ENCODE measurements at places on chromosomes 2 and 18.

DNA sequence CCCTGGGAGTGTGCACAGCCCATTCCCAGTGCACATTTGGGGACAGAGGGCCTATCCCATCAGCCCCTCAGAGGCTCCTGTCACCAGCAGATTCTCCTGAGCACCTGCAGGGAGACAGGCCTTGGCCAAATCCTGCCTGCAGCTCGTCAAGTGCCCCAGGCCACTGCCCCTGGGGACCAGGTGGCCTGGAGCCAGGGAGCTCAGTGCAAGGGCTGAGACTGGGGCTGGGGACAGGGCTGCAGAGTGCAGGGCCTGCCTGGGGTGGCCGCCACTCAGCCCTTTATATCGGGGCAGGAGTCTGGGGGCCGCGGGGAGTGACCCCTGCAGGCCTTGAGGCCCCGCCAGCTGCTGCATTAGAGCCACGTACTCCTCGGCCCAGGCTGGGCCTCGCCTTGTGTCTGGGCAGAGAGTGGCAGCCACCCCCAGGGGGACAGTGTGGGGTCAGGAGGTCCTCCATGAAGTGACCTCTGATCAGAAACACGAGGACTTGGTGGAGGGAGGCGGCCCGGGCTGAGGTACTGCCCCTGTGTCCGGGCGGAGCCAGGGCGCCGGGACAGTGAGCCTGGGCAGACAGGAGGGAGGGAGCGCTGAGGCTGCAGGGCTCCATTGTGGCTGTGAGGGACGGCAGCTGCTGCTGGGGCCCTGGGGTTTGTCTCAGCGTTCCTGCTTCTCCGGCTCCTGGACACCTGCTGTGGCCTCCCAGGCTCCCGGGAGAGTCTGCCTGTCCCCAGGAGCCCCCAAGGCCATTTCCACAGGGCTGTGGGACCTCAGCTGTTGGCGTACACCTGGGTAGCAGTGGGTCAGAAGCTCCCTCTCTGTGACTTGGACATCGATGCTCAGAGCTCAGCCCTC, 24.2 kb downstream of the GPC1 start:
- DNase-seq = no peak

- DNase-seq = no peak
Observed at GRCh38 chr2:64391424-64391823, 62.5 kb upstream of the LGALSL start.

DNA sequence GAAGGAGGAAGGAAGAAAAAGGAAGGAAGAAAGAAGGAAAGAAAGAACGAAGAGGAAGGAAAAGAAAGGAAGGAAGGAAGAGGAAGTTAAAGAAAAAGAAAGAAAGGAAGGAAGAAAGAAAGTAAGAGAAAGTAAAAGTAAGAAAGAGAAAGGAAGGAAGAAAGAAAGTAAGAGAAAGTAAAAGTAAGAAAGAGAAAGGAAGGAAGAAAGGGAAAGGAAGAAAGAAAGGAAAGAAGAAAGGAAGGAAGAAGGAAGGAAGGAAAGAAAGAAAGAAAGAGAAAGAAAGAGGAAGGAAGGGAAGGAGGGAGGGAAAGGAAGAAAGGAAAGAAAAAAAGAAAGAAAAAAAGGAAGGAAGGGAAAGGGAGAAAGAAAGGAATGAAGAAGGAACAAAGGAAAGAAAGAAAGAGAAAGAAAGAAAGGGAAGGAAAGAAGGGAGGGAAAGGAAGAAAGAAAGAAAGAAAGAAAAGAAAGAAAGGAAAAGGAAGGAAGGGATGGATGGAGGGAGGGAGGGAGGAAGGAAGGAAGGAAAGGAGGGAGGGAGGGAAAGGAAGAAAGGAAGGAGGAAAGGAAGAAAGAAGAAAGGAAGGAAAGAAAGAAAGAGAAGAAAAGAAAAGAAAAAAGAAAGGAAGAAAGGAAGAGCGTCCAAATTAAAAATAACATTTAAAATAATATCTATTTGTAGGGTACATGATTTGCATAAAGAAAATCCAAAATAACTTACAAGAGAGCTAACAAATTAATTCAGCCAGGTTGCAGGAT, 827.9 kb downstream of the TSN start:
- DNase-seq = no peak

DNA sequence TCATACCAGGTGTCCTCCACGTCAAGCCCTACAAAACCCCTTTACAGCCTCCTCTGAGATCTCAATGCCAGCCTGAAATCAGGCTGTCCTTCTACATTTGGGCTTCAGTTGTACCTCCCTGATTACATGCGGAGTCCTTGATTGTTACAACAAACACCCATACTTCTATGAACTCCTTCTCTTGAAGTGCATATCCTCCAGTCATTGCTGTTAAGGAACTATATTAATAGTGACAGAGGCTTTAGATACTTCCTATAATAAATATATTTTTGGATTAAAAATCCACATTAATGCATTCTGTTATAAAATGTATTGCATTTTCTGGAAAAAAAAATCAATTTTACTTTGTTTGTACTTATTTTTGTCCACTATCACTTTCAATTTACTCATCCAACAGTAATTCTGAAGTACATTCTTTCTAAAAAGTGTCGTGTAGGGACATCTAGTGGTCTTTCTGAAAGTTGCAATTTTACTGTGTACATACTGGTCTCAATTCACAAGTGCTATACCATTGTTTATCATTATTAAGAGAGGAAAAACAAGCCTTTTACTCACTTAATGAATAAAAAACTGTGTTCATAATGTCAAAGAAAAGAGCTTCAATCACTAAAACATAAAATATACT, 316.4 kb downstream of the DSEL start:
- peak; percentile 48 for DNase-seq

GRCh38 chr18:57054891-57055290, 92.0 kb upstream of the BOD1L2 start:
- DNase-seq = no peak

GRCh38 chr18:52409727-52410126, 69.7 kb downstream of the DCC start:
- no peak for DNase-seq

DNA sequence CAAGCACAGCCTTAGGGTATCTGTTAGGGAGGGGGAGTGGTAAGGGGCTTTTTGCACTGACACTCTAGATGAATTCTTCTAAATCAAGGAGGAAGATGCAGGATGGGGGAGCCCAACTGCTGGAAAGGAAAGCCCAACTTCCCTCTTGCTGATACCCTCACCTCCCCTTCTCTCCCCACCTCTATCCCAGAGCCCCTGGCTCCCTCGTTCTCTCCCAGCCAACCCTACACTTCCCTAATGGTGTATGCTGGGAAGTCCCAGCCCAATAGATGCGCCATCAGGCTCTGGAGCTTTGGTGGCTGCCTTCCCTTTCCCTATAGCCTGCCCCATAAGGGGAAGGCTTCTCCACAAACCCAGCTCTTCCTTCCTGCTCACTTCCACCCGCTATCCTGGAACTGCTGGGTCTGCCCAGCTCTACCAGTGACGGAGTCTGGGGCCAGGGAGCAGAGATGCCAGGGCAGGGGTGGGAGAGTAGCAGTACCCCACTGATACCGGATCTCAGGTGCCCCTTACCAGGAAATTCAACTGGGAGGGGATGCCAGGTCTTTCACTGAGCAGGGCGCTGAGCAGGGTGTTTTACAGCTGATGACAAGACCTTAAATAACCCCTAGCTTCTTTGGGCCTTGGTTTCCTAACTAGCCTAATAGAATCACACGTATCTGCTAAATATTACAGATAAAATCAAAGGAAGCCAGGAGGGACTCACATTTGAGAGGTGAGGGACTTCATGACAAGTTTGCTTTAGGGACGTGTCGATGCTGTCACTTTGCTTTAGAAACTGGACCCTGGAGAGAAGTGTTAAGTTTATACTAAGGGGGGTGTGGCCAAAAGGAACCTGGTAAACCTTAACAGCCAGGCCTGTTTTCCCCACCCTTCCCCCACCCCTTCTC, 82.6 kb downstream of the DNMT3A start:
- DNase-seq = no peak

- no peak for DNase-seq
Observed at GRCh38 chr18:6782861-6783260, 53.3 kb downstream of the ARHGAP28 start.

DNA sequence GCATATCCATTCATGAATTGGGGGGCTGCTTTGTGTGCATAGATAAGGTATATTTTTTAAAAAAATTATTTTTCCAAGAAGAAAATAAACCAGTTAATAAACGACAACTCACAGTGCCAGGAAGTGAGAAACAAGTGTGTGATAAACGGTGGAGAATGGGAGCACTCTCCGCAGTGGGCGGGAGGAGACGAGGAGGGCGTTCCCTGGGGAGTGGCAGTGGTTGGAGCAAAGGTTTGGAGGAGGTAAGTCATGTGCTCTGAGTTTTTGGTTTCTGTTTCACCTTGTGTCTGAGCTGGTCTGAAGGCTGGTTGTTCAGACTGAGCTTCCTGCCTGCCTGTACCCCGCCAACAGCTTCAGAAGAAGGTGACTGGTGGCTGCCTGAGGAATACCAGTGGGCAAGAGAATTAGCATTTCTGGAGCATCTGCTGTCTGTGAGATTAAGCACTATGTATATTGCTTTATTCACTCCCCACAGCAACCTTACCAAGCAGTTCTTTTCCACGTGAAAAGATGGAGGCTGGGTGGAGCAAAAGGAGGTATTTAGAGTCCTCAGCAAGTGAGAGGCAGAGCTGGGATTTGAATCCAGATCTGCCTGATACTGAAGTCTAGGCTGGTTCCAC, 27.0 kb upstream of the CASP8 start:
- peak; percentile 90 for DNase-seq

DNA sequence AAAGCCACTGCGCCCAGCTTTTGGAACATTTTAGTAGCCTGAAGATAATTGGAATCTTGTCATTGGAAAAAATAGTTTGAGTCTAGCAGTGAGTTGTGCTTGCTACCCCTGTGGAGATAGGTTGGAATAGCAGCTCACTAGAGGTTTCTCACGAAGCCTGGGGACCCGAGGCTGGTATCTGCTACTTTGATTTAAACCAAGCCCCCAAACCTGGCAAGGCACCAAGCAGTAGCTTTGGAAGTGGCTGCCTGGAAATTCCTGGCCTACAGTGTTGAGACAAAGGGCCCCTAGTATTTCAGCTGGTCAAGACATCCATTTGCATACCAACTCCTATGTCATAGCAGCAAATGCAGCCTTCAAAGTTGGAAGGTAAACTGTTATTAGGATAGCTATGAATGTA, 42.1 kb downstream of the NOP58 start:
- DNase-seq = no peak

DNA sequence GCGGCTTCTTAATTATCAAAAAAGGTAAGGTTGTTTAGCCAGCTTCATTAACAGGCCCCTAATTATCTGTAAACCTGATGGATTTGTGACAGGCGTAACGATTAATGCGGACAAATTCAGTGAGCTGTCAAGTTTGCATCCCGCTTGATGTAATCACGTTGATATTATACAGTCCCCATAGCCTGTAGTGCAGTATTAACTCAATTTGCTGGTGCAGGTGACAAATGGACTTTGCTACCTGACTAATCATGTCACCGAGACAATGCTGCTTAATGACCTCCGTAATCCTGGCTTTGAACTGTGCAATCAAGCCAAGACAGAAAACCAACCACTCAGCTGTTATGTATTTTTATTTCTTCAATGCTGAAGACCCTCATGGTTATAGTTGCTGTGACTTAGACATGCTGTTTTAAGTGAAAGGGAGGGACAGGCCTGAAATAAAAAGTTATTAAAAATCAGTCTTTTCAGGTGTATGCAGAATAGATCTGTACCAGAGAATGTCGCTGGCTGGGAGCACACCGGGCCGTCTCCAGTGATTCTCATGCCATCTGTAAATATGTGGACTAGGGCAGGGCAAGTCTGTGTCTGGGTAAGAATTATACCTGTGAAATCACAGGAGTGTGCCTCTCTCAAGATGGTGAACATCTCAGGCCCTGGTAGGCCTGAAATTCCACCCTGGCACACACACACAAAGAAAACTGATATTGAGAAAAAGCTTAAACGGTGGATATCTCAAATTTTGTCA, 4.3 kb downstream of the TSHZ1 start:
- DNase-seq = no peak

- DNase-seq = no peak
Observed at GRCh38 chr2:179340678-179341077, 76.0 kb upstream of the SESTD1 start.

DNA sequence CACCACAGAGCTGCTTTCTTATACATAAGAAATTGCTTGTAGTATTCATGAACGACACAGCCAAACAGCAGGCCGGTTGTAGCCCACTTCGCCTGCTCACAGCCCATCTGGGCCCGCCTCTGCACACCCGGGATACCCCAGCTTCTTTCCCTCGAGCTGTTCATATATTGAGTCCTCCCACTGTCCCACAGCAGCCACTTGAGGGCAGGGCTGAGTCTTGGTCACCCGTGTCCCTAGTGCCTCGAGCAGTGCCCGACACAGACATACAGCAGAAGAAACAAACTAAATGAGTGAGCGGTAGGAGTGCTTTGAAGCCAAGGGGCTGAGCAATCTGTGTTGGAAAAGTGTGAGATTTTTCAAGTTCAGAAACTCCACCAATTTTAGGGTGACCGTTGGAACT, 251.4 kb downstream of the KLHL29 start:
- DNase-seq = no peak

GRCh38 chr18:35810520-35810919, 162.0 kb upstream of the RMP24 start:
- no peak for DNase-seq

DNA sequence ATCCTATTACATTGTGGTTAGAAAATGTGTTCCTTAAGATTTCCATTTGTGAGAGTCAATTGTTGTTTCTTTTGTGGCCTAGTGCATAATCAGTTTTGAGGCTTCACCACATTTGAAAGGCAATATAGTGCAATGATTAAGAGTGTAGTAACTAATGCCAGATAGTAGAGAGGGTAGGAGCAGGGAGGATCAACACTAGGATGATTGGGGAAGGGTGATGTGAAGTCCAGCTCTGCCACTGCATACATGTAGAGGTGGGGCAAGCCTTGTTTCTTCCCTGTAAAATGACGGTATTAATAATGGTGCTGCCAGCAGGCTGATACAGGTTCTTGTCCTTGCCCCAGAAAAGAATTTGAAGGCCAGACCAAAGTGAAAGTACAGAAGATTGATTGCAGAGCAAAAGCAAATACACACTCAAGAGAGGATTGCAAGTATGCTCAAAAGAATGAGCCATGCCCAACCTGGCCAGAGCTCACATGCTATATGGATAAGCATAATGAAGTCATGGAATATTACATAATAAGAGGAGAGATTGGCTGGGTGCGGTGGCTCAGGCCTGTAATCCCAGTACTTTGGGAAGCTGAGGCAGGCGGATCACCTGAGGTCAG, 8.0 kb downstream of the SP100 start:
- DNase-seq = no peak

DNA sequence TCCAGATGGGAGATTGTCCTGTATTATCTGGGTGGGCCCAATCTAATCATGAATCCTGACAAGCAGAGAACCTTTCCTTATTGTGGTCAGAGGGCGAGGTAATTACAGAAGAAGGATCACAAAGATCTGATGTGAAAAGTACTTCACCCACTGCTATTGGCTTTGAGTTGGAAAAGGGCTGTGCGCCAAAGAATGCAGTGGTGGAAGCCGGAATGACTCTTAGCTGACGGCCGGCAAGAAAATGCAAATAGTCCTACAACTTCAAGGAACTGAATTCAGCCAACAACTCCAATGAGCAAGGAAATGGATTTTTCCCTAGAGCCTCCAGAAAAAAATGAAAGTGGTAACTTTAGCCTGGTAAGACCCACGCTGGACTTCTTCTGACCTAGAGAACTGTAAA, 67.3 kb downstream of the CTNNA2 start:
- no peak for DNase-seq
